ENCODE measurements at places on chromosomes 6 and 20.

GRCh38 chr20:34923414-34923813, 32.2 kb downstream of the GSS start:
- H3K4me3 ChIP-seq, result no peak overlapping the region
- no peaks in the 10 kb centered on the region for H3K27me3 ChIP-seq
- no peak for DNase-seq

- no peak overlapping the region for H3K27ac ChIP-seq
- peaks cover 11% of the 10 kb centered on the region for H3K4me1 ChIP-seq
- H3K27me3 ChIP-seq, result peaks cover 4% of the 10 kb centered on the region
- H3K36me3 ChIP-seq, result no peaks in the 10 kb centered on the region
Observed at GRCh38 chr20:3689978-3690377, 8.2 kb upstream of the ADAM33 start.

DNA sequence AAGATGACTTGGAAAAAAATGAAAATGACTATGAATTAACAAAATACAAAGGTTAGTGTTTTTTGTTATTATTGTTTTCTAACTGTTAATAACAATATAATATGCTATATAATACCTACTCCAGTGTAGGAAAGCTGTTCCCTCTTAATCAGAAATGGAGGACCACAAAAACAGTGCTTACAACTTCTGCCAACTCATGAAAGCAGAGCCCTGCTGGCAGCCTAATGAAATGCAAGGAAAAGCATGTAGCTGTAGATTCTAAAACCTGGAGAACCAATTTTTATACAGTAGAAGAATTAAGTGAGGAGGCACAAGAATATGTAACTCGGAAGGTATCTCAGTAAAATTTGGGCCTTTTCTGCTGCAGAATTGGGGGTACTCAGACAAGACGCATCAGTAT, 29.4 kb downstream of the PHIP start:
- H3K36me3 ChIP-seq, result peaks cover 12% of the 10 kb centered on the region
- H3K4me1 ChIP-seq, result no peaks in the 10 kb centered on the region
- H3K27ac ChIP-seq, result no peak overlapping the region
- no peak overlapping the region for H3K4me3 ChIP-seq
- H3K27me3 ChIP-seq, result no peaks in the 10 kb centered on the region
- DNase-seq, result no peak

DNA sequence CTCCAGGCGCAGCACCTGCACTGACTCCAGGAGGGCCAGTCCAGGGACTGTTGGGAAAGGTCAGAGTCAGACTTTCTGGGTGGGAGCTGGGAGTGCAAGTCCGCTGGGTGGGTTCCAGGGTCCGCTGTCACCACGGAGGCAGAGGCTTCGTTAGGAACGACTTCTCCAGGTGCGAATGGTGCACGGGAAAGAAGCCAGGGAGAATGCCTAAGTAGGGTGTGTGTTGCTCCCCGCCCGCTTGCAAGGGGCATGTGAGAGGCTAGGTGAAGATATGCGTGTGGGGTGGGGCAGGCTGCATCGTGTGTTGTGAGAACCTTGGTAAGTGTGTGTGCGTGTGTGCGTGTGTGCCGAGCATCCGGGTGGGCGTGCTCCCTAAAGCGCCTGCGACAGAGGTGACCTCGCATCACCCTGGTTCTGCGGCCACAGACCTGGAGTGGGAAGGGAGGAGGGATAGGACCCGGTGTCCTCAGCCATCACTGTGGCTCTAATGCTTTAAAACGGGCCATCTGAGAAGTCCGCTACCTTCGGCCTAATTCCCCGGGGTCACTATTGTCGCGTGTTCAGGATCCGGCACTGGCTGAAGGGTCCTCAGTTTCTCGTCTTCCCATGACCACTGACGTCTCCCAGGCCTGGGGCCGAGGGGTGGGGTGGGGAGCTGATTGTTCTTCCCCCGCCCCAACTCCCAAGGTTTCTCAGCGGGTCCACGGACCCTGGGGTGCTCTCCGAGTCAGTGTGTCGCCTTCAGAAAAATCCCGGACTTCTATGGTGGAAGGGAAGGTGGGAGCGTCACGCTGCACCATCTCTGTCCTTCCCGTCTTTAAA, 6.1 kb downstream of the SLC32A1 start:
- H3K4me1 ChIP-seq, result peaks cover 22% of the 10 kb centered on the region
- H3K27ac ChIP-seq, result no peak overlapping the region

DNA sequence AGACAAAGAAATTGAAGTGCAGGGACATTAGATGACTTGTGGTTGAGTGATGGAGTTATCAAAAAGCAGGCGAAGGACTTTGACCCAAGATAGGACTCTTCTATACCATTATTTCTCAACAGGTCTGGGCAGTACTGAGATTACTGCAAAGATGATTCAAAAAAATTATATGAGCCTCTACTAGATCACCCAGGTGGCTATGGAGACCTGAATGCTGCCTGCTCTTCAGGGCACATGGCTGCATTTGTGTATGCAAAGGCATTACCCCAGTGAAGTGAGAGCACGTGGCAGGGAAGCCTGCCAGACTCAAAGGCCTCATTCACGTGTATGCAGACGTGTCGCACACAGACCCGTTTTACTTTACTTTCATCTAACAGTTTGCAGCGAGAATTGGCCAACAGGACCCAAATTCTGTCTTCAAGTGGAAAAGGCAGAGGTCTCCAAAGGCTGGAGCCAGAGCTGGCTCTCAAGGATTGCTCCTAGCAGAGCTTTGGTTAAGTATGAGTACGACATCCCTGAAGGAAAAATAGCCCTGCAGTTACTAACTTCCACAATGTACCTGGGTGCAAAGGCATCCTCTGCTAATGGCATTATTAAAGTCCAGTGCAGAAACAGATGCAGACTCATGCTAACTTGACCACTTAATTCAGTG, 113.8 kb upstream of the ARMC2 start:
- H3K36me3 ChIP-seq, result no peaks in the 10 kb centered on the region
- no peak overlapping the region for H3K4me3 ChIP-seq
- no peak overlapping the region for H3K27ac ChIP-seq
- no peak for DNase-seq
- peaks cover 33% of the 10 kb centered on the region for H3K4me1 ChIP-seq
- H3K27me3 ChIP-seq, result no peaks in the 10 kb centered on the region

- peaks cover 4% of the 10 kb centered on the region for H3K4me1 ChIP-seq
- no peak overlapping the region for H3K4me3 ChIP-seq
- H3K36me3 ChIP-seq, result no peaks in the 10 kb centered on the region
- DNase-seq, result no peak
- H3K27me3 ChIP-seq, result peaks cover 3% of the 10 kb centered on the region
Observed at GRCh38 chr6:43884652-43885022, 114.6 kb downstream of the VEGFA start.

- H3K36me3 ChIP-seq, result no peaks in the 10 kb centered on the region
- no peak overlapping the region for H3K27ac ChIP-seq
- DNase-seq, result no peak
- H3K27me3 ChIP-seq, result no peaks in the 10 kb centered on the region
- no peaks in the 10 kb centered on the region for H3K4me1 ChIP-seq
- H3K4me3 ChIP-seq, result no peak overlapping the region
Observed at GRCh38 chr6:139355777-139356445, 18.5 kb downstream of the CITED2 start.

GRCh38 chr20:57795342-57795697, 85.5 kb upstream of the PMEPA1 start:
- H3K36me3 ChIP-seq, result no peaks in the 10 kb centered on the region
- H3K27ac ChIP-seq, result peak overlapping the region; percentile 79
- no peak overlapping the region for H3K4me3 ChIP-seq
- no peak for DNase-seq

DNA sequence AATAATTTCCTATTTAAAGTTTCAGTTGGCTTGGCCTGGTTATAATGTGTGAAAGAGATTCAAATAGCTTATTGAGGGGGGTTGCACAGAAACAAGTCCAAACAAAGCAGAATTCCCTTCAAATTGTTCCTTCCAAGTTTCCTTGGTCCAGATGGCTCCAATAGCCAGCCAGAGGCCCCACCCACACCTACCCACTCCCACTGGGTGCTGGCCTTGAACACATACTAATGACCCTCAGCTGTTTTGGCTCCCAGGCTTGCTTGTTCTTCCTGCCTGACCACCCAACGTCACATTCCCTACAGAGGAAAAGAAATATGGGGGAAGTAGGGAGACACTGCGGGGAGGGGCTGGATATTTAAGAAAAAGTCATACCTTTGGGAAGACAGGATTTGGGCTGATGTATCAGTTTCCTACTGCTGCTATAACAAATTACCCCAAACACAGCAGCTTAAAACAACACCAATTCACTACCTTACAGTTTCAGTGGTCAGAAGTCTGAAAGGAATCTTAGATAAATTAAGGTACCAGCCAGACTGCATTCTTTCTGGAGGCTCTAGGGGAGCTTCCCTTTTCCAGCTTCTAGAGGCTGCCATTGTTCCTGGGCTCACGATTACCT, 95.7 kb downstream of the COL21A1 start:
- H3K27ac ChIP-seq, result no peak overlapping the region
- H3K27me3 ChIP-seq, result no peaks in the 10 kb centered on the region
- H3K4me1 ChIP-seq, result peaks cover 34% of the 10 kb centered on the region
- H3K36me3 ChIP-seq, result peaks cover 35% of the 10 kb centered on the region

DNA sequence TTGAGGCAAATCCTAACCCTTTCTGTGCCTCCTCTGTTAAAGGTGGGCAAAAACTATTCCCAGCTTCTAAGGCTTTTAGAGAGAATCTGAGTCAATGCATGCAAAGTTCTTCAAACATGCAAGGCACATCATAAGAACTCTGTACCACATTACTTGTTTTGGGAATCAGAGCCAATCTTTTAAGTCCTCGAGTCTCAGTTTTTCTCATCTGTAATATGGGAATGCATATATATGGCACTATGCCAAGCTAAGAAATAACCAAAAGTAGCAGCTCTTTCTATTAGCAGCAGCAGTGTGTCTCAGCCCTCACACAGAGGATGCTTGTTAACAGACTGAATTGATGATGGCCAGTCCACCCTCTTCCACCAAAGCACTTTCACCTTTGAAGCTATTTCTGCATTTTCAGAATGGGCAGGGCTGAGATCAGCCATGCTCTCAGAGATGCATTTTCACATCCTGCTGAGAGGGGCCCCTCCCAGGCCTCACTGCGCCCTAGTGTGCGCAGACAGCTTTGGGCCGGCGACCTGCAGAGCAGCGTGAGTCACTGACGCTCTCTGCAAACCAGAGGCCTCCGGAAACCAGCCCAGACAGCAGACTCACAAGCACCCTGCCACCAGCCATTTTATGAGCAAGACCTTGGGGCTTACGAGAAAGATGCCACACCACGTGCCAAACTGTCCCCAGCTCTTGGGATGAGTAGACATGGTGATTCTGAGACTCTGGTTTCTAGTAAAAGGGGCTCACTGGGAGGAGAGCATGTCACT, 138.0 kb downstream of the NFATC2 start:
- DNase-seq, result no peak
- H3K4me1 ChIP-seq, result peaks cover 9% of the 10 kb centered on the region

GRCh38 chr20:50267041-50267865, 76.6 kb downstream of the CEBPB start:
- no peaks in the 10 kb centered on the region for H3K36me3 ChIP-seq
- peaks cover 5% of the 10 kb centered on the region for H3K4me1 ChIP-seq
- no peak for DNase-seq
- no peak overlapping the region for H3K4me3 ChIP-seq

- no peaks in the 10 kb centered on the region for H3K4me1 ChIP-seq
- H3K27me3 ChIP-seq, result peaks cover 5% of the 10 kb centered on the region
- H3K4me3 ChIP-seq, result no peak overlapping the region
- H3K27ac ChIP-seq, result no peak overlapping the region
Observed at GRCh38 chr20:61260905-61261304, 8.8 kb downstream of the CDH4 start.

- H3K27ac ChIP-seq, result no peak overlapping the region
- no peaks in the 10 kb centered on the region for H3K36me3 ChIP-seq
- no peak overlapping the region for H3K4me3 ChIP-seq
Observed at GRCh38 chr20:33113387-33113908, 34.0 kb downstream of the BPIFB4 start.

- no peaks in the 10 kb centered on the region for H3K4me1 ChIP-seq
- no peaks in the 10 kb centered on the region for H3K36me3 ChIP-seq
- DNase-seq, result no peak
- no peak overlapping the region for H3K4me3 ChIP-seq
Observed at GRCh38 chr20:62980380-62980960, 26.3 kb downstream of the BHLHE23 start.

DNA sequence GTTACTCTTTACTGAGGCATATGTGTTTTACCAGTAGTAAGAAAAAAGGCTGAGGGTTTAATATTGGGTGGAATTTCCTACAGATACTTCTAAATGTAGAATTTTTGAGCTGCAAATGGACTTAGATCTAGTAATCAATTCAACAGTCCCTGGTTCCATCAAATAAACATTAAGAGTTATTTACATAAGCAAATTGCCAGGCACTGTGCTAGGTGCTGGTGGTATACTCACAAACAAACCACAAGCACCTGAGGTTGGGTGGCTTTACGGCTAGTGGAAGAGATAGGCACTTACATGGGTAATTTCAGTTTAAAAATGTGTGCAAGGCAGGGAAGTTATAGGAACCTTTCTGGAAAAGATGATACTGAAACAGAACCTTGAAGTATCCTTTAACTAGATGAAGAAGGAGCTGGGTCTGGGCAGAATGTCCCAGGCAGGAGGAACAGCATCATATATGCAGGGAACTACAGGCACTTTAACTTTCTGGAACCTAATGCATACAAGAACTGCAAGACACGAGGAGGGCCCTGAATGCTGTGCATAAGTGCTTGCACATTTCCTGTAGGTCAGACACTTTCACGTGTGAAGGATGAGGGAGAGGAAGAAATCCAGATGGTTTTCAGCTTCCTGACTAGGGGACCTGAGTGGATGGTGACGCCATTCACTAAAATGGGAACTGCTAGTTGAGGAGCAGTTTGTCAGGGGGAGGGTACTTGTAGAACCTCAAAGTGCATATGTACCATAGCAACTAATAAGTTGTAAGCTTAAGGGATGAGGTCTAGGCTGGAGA, 4.5 kb downstream of the CCN6 start:
- H3K4me3 ChIP-seq, result no peak overlapping the region
- no peaks in the 10 kb centered on the region for H3K4me1 ChIP-seq
- H3K36me3 ChIP-seq, result no peaks in the 10 kb centered on the region
- no peak overlapping the region for H3K27ac ChIP-seq

Measured in chondrocyte (in vitro differentiated cells).